GM12891 (cell line): ENCODE measurements at places on chromosomes 4 and X.

GRCh38 chrX:134542485-134542884 lies 82.5 kb downstream of the HPRT1 start:
- DNase-seq = no peak

DNA sequence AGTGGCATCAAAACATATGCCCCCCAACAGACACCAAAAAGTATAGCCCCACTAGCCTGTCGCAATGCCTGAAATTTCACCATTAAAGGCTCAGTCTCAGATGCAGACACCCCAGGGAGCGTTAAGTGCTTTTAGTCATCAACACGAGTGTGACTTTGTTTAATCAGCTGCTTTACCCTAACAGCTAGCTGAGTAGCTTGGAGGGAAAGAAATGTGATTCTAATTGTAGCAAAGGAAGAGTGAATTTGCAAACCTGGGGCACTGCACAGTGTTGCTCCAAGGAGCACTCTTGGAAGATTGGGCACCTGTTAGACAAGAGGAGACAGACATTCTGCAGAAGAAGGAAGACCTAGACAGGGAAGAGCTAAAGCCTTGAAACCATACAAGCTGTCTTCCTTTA lies 145.1 kb downstream of the BEND2 start:
- no peak for DNase-seq

GRCh38 chr4:111610681-111611080 lies 534.6 kb upstream of the FAM241A start:
- DNase-seq = no peak

- DNase-seq = no peak
These were observed 53.6 kb downstream of the HHIP start for GRCh38 chr4:144699565-144699964.

- no peak for DNase-seq
These were observed 183.1 kb upstream of the FAT1 start for GRCh38 chr4:186906722-186907121.

GRCh38 chrX:13094374-13094773 lies 50.0 kb upstream of the FAM9C start:
- no peak for DNase-seq

GRCh38 chr4:26763648-26764047 lies 97.0 kb upstream of the STIM2 start:
- no peak for DNase-seq

DNA sequence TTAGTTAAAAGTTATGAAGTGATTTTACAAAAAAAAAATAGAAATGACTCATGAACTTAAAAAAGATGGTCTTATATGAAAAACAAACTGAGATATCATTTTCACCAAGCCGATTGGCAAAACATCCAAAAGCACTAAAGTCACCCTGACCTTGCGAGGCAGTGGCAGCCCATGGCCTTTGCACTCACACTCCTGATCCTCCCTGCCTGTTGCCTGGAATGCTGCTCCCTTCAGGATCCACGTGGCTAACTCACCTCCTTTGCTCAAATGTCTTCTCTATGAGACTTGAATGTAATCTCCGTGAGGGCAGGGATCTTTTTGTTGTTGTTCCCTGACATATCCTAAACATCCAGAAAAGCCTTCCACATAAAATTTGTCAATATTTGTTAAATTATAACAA lies 106.4 kb downstream of the RAPGEF2 start:
- no peak for DNase-seq

GRCh38 chrX:155857561-155857960 lies 23.6 kb upstream of the VAMP7 start:
- no peak for DNase-seq
